NAMALWA (cell line): ENCODE measurements at places on chromosomes 16 and 17.
A peak's percentile ranks its signal among the peaks of the same experiment; 100 is the strongest.

- no peak for DNase-seq
Observed at GRCh38 chr16:10791048-10791447, 27.5 kb downstream of the TVP23A start.

GRCh38 chr16:9836118-9836736 lies 346.0 kb downstream of the GRIN2A start:
- peak; percentile 7 for DNase-seq

- DNase-seq: no peak
Observed at GRCh38 chr17:48748718-48749566, 20.4 kb upstream of the HOXB13 start.

DNA sequence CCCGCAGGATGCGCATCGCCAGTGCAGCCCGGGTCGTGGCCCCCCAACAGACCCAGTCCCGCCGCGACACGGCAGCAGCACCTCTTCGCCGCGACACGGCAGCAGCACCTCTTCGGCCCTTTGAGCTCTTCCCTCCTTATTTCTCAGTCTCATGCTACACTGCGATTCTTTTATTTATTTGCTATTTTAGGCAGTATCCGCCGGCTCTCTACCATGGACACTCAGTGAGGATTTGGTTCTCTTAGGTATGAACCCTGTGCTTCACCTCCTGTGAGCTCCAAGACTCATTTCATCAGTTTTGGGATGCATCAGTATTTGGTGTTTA lies 8.3 kb upstream of the MAP2K3 start:
- no peak for DNase-seq

GRCh38 chr16:88351491-88352101 lies 31.2 kb upstream of the ZNF469 start:
- DNase-seq: no peak
